ENCODE measurements at places on chromosomes 4 and X.

- no peak for DNase-seq
Observed at GRCh38 chrX:83469551-83469950, 38.5 kb upstream of the POU3F4 start.

DNA sequence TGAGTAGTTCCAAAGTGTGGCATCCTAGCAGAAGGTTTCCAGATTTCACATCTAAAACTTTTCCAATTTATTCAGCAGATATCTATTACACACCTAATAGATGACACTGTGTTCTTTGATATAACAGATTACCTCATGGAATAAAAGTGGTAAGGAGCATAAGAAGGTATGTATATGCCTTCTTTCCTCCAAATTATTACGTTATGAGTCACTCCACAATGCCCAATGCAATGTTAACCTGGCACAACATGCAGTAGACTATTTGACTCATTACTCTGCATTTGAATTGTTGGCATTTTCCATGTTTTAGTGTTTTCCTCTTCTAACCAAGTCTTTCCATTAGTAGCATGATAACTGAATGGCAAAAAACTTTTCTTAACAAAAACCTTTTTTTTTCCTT lies 383.6 kb downstream of the ADGRL3 start:
- no peak for DNase-seq

DNA sequence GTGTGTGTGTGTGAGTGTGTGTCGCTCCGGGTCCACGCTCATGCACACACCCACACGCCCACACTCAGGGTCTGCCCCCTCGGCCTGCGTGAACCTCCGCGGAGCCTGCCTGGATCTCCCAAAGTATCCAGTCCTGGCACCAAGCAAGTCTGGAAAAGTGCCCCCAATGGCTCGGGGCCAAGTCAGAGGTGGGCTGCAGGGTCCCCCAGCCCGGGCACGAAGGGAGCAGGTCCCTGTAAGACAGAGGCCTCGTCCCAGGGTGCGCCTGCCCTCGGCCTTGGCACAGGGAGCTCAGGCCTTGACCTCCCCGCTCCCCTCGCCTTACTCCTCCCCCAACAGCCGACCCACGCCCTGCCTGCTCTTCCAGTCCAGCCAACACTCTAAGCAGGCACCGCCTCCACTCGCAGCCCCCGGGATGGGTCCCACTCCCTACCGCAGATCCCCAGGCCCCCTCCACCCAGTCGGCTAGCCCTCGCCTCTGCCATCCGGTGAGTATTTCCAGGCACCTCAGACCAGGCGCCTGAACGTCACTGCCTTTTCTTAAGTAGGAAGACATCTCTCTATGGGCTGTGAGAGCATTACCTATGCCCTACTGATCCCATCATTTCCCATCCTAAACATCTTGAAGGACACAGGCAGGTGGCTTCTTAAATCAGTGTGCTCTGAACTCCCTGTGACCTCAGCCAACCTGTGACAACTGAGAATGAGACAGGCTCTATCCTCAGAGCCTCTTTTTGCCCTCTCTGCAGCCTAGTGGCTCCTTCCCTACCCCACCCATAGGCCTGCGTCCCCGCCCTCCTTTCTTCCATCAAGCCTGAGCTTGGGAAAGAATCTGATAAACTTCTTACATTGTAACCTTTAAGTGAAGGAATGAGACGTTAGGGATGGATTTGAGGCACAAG lies 704 bp downstream of the FAM114A1 start:
- no peak for DNase-seq

DNA sequence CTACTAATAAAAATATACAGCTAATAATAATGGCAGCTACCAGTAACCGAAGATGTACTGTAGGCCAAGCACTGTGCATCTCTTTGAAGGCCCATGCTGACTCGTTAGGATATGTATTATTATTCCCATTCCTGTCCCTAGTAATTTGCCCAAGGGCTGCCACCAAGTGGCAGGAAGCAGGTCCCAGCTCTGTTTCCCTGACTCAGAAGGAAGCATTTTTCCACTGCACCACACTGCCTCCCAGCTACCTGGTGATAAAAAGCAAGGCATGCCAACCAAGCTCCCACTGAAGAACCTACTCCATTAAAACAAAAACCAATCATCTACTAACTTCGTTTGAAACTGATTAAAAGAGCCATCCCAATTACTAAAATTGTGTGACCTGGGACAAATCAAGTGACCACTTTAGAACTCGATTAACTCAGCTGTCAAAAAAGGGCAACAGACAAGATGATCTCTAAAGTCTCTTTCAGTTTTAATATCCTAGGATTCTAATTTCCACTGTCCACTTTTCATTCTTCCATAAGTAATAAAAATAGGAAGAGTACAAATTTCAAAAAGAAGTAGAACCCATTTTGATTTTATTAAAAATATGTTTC lies 24.3 kb upstream of the PGM2 start:
- no peak for DNase-seq

DNA sequence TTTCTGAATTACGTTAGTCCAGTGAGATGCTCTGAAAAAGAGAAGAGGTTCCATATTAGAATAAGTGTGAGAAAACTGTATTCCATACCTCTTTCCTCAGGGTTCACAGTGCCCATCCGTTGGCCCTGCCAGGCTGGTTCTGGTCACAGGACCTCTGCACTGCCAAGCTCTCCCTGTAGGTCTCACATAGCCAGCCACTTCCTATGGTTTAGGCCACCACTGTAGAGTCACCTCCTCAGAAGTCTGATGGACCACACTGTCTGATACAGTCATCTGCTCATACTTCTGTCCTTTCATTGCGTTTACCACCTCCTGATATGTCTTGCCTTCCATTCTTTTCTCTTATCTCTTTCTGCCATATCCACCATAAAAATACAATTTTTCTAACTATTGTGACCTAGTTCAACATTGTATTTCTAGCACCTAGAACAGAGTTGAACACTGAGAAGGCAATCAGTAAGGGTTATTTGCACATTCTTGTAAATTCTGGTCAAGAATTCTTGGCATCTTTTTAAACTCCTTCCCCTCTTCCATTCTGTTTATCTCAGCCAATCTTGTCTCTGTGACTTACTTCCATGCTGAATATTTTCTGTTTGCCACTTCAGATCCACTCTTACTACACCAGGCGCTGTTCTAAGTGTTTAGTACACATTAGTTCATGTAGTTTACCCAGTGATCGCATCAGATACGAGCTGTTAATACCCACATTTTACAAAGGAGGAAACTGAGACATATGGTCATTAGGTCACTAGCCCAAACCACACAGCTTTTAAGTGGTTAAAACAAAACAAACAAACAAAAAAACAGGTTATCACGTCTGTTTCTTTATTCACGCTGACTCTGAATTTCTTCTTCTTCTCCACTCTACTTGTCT lies 125.6 kb downstream of the CBR4 start:
- DNase-seq: no peak

DNA sequence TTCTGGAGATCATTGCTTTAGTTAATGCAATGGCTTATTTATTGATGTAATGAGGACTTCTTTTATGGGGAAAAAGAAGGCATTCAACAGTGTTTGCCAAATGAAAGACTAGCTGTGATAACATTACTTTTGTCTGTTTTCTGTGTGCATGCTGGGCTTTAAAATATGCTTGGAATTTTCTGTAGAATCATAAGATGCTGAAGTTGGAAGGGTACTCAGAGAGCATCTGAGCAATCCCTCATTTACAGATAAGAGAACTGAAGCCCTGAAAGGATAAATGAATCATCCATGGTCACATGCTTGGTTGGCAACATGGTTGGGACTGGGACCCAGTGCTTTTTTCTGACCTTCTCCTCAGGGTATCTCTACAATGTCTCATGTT lies 31.4 kb upstream of the PITX2 start:
- DNase-seq: no peak

GRCh38 chr4:110867251-110867960 lies 244.5 kb upstream of the PITX2 start:
- no peak for DNase-seq

Measured in stimulated activated CD4-positive, alpha-beta T cell treated with anti-CD3 and anti-CD28 coated beads, TNF-alpha, amount 100 ng/mL, for 4 hours (primary cell).